Stimulated activated CD4-positive, alpha-beta T cell treated with anti-CD3 and anti-CD28 coated beads, Interleukin-15, amount 100 ng/mL, for 1 hour (primary cell): ENCODE measurements at places on chromosomes 6 and 20.

GRCh38 chr6:38837101-38837500, 122.0 kb downstream of the DNAH8 start:
- DNase-seq: no peak

GRCh38 chr6:62045502-62045901, 240.5 kb downstream of the KHDRBS2 start:
- no peak for DNase-seq

DNA sequence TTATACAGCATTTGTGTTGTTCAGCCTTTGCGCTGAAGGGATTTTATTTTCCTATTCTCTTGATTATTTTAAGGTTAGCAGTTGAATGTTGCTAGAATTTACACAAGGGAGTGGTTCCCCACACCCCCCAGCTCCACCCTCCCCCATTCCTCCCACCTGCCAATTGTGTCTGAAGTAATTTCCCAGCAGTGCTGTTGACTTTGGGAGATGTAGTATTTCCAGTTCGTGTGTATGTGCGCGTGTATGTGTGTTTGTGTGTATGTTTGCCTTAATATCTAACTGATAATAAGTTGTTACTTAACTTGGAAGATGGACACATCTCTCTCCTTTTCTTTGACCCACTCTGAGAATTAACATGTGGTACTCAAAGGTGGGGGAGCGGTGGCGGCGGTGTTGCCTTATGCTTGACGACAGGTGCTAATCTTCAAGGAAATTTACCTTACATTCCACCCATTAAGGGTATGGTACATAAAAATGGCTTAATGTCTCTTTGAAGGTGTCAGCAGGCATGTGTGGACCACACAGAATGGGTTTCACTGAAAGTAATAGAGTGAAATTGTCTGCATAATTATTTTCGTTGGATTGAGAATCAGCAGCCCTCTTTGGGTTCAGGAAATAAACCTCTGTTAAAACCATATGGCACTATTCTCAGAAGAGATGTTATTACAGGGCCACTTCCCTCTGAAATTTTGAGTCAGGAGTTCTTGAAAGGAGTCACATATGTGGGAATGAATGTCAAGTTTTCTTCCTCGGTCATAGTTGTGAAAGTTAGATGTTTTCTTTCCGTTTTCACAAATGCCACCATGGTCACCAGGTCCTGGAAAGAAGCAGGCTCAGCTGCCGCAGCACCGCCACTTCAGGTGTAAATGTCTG, 95.6 kb upstream of the SUPT3H start:
- DNase-seq: no peak

- DNase-seq: no peak
Measured at GRCh38 chr6:2467929-2468600, 222.7 kb upstream of the GMDS start.

DNA sequence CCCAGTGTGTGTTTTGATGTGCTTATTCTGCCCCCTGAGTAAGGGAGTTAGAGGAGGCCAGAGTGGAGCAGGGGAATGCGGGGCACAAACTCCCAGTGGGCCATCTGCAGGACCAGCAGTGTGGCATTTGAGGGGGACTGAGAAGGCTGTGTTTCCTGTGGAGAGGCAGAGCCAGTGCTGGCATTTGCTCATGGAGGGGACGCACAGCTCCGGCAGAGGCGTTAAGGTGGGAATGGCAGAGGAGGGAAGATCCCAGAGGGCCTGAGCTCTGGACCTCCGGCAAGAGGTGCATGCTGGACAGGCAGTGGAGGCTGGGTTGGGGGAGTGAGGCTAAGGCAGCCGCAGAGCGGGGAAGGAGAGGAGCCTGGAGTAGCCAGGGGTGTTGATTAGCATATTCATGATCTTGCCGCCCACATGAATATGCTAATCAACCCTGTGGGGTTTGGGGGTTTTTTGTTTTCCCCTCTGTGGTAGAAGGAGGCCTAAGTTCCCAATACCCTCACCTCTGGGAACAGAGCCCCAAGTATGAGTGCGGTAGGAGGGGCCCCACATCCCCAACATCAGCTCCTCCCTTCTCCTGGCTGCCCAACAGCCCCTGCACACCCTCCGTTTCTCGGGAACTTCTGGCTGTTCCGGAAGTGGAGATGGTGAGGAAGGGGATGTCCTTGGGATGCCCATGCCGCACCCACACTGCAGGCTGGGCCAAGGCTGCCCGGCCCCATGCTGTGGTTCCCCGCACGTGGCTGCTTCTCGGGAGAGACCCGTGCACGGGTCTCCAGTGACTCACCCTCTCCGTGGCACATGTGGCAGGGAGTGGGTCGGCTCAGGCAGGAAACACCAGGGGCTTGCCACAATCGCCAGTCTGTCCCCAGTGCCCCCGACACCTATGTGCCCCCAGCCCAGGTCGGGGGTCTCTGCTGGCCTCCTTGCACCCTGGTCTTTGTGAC, 33.8 kb downstream of the DLGAP4 start:
- DNase-seq: no peak

GRCh38 chr6:46888031-46888430, 33.7 kb downstream of the ADGRF5 start:
- no peak for DNase-seq

- DNase-seq: no peak
Measured at GRCh38 chr6:39200498-39201020, 28.7 kb downstream of the KCNK5 start.

GRCh38 chr20:40563296-40563950, 125.6 kb downstream of the MAFB start:
- DNase-seq: no peak

DNA sequence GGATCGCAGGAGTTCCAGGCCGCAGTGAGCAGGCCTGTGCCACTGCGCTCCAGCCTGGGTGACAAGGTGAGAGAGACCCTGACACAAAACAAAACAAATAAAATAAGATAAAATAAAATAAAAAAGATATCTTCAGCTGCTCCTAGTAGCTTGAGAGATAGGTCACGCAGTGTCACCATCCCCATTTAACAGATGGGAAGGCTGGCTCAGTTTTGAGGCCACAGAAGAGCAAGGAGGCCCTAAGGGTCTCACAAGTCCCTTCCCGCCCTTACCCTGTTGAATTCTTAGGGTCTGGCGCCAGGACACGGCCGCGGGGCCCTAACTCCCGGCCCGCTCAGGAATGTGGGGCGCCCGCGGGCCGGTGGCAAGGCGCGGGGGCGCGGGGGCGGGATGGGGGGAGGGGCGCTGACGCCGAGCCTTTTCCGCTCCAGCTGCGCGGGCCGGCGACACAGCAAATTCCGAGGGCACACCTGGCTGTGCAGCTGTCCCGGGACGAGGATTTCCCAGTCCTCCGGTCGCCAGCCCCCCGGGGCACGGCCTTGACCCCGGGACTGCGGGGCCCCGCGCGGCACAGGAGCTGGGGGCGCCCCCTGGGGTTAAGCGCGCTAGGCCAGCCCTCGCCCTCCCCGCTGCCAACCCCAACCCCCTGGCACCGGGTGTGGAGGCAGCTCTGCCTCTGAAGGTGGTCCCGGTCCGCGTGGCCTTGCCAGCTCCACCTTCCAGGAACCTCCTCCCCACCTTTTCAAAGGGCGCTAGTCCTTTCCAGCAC, 10.3 kb upstream of the R3HDML start:
- DNase-seq: no peak

DNA sequence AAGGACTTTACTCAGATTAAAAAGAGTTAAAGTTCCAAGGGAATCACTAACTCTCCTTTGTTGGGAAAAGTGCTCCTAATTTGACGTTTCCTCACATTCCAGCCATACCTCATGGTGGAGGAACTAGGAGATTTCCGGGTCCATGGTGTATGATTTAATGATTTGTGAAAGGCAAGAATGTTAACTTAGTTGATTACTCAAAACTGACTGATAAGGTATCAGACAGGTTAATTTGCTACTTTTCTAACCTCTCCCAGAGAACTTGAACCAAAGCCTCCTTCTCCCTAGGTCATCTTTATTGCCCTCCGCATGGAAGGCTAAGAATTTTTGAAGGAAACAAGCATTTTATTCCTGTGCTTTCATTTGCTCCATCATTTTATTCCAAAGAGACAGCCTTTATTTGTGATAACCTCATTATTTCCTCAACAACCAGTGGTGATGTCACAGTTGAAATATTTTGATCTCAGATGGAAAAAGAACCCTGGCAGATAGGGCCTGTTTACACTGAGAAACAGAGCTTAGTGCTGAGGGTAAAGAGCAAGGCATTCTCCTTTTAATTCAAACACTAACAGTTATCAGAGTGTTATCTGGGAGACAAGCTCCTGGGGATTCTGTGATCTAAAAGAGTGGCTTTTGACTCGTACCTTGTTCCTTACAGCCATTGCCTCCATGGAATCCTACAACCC, 57.4 kb upstream of the BMP2 start:
- DNase-seq: no peak

GRCh38 chr6:42243046-42243445, 25.4 kb upstream of the MRPS10 start:
- DNase-seq: no peak

DNA sequence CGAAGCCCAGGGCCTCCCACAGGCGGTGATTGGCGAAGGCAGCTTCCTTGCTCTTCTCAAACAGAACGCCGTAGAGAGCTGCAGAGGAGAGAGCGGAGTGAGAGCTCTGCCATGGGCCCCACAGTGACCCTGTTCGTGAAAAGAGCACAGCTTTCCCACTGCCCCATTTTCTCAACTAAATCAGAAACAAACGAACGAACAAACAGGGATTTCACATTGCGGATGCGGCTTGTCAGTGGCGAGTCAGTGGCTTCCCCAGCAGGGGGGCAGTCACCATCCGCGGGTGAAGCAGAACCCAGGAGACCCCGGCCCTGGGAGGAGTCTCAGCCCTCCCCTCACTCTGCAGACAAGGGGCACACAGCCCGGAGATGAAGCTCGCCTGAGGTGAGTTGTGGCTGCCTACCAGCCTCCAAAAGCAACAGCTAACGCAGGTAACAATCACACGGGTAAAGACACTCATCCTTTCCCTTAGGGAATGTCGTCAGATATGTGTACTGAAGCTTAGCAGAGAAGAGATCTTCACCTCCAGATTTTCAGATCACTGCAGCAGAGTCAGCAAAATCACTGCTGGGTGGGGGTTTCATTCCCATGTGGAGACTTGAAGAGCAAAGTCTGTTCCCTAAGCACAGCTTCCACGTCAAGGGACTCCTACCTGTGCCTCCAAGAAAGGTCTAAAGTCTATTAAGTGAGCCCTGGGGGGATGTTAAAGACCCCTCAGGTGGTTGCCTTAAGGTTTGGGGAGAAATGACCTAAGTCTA, 51.2 kb upstream of the GPR31 start:
- DNase-seq: no peak

DNA sequence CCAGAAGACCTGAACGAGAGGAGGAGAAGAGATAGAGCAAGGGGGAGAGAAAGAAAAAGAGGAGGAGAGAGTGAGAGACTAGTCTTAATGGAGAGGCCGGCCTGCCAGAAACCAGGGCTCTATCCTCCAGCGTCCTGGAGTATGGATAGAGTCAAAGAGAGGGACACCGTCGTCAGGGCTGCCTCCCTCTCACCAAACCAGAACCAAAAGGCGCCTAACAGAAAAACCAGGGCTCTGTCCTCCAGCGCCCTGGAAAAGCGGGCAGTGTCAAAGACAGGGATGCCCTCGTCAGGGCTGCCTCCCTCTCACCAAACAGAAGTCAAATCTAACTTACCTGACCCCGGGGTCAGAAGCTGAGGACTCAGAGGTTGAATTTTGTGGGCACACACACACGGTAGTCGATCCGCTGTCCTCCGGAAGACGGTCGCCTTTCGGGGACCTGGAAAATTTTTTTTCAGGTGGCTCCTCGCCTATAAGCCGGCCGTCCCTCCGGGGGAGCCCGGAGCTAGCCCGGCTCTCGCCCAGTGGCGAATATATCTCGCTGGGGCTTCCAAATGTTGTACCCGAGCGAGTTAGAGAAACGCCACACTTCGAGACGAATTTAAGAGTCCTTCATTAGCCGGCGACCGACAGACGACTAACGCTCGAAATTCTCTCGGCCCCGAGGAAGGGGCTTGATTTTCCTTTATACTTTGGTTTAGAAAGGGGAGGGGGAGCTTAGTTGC, 148.2 kb downstream of the TRIM27 start:
- DNase-seq: no peak

DNA sequence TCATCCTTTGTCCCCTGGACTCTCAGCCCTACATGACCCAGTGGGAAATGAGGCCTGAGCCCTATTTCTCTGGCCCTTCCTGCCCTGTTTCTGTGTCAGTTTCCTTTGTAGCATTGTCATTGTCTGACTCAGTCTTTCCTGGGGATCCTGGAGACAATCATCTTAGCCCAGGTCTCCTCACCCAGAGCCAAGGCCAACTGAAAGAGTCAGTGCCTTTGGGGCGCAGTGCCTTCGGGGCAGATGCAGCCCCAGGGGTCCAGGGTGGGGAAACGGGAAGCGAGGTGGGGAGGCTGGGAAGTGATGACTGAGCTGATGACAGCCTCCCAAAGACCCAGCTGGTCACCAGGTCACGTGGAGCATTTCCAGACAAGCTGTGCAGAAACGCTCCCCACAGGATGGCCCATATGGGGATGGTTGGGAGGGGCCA, 93.3 kb upstream of the SULF2 start:
- DNase-seq: no peak

GRCh38 chr6:88881451-88881850, 82.0 kb downstream of the RNGTT start:
- no peak for DNase-seq

- DNase-seq: no peak
Measured at GRCh38 chr20:49595811-49596561, 28.0 kb upstream of the PTGIS start.

DNA sequence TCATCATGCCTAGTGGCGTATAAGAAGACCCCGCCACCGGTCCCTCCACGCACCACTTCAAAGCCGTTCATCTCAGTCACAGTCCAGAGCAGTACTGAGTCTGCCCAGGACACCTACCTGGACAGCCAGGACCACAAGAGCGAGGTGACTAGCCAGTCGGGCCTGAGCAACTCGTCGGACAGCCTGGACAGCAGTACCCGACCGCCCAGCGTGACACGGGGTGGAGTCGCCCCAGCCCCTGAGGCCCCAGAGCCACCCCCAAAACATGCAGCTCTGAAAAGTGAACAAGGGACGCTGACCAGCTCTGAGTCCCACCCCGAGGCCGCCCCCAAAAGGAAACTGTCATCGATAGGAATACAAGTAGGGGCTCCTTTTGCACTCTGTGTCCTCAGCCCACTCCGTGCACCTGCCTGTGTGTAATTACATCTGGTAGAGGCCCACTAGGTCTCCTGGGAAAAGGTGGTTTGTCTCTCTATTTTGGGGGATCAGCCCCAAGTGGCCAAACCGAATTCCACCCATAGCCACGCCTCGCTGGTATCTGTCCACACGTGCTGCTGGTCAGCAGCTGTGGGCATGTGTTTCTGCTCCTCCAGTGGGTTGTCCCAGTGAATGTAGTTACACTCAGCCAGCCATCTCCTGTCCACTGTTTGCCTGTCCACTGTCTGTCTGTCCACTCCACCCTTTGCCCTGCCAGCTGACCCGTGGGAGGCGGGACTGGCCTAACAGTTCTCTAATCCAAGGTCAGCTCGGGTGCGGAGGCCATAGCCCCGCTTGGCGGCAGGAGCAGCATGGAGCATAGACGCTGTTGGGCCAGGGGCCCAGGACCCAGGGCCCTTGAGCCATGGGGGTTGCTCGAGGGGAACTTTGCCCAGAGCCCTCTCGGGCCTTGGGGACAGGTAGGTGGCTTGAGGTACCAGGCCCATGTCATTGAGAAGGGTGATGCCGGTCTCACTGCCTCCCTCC, 44.3 kb upstream of the MYL9 start:
- no peak for DNase-seq

GRCh38 chr6:43579171-43579570, 3.2 kb downstream of the POLH start:
- DNase-seq: no peak
